ENCODE measurements at places on chromosomes 7 and 10.

GRCh38 chr10:20281579-20281978, 465.3 kb downstream of the PLXDC2 start:
- DNase-seq, result no peak

DNA sequence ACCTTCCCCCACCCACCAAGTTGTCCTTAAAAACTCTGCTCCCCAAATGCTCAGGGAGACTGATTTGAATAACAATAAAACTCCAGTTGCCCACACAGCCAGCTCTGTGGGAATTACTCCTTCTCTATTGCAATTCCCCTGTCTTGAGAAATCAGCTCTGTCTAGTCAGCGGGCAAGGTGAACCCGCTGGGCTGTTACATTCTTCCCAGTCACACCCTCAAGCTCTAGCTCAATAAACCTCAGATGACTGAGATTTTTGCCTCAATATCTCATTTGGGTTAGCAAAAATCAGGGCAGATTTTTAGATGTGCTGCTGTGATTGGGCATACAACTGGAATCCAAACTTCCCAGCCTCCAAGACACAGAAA, 32.9 kb downstream of the SVOPL start:
- DNase-seq, result no peak

DNA sequence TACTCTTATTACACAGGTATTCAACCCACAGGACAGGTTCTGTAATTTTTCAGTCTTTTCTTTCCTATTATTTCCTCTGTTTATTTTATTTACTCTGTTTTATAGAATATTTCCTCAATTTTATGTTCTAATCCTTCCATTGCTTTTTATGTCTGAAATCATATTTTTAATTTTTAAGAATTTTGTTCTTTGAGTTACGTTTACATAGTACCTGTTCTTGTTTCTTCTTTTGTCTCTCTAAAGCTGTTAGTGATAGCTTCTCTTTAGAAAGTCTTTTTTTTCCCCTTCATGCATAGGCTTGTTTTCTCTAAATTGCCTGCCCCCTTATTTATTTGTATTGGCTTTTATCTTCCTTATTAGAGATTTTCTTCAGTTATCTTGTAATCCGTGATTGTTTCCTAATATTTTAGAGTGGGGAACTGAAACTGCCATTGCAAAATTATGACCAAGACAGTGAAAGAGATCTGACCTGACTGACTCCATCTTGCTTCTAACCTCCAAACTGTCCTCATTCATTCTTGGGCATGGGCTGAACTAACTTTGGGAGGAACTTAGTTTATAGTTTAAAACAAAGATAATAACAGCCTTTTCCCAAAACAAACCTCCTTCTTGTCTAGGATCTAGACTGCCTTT, 187.6 kb downstream of the PFKFB3 start:
- DNase-seq, result no peak

- DNase-seq, result no peak
Observed at GRCh38 chr10:9015005-9015404, 960.5 kb downstream of the GATA3 start.

- no peak for DNase-seq
Observed at GRCh38 chr10:19169041-19169440, 120.4 kb downstream of the MALRD1 start.

DNA sequence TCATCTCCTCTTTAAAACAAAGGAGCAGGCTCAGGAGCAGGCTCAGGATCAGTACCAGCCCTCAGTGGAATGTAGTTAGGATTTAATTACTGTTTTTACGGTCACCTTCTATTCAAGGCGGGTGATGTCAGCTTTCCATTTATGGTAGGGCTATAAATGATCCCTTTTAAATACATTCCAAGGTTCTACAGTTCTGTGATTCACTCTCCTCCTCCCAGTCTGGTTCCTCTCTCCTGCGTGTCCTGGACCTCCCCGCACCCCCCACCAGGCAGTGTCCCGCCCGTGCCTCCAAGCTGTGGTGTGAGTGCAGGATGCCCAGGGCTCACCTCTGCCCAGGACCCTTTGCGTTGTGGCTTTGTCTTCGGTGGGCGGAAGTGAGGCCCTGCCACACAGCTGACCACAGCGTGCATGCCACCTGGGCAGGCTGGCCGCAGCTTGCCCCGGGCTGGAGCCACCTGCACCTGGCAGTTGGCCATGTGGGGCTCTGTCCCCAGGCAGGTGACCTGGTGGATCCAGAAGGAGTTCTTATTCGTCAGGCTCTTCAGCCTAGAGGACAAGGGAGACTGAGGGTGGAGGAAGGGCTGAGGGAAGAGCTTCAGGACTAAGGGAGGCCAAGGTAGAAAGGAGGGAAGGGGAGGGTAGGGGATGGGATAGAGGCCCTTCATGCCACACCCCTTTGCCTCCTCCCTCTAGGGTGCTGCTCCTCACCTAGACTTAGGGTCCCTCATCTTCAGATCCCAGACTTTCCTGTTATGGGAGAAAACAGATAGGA, 9.1 kb downstream of the LOXL4 start:
- DNase-seq, result no peak

GRCh38 chr10:11958956-11959355, 83.7 kb downstream of the UPF2 start:
- DNase-seq, result no peak

- DNase-seq, result no peak
Observed at GRCh38 chr7:9181356-9181755, 747.9 kb downstream of the NXPH1 start.

- no peak for DNase-seq
Observed at GRCh38 chr10:79407811-79408795, 37.3 kb downstream of the ZCCHC24 start.

GRCh38 chr7:107427462-107427861, 42.4 kb upstream of the GPR22 start:
- DNase-seq, result no peak

DNA sequence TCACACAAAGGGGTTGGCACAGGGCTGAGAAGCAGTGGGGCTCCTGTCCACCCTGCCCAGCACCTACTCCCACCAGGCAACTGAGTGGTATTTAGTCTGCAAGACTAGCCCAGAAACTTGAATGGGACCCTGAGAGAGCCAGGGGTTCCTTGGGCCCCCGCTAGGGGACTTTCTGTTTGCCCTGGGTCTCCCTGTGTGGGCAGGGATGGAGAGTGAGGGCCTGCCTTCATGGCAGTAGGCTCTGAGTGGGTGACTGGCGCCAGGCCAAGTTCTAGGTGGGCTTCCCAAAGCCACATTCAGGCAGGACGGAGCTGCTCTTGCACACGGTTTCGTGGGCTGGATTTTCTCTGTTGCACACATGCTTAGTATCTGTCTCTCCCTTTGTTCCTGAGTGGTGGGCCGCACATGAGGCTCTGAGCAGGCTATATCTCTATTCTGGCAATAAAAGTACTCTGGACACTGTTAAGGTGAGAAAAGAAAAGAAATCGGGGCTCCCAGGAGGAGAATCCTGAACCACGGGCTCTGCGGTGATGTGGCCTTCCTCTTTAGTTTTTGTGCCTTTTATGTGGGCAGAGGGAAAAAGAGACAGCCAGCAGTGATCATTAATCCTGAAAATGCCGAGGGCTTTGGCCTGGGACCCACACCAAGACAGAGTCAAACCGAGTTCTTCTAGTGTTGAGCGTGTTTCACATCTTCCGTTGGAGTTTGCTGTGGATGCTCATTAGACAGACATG, 26.9 kb downstream of the IL2RA start:
- DNase-seq, result no peak

- no peak for DNase-seq
Observed at GRCh38 chr7:34064519-34065158, 159.3 kb downstream of the BMPER start.

DNA sequence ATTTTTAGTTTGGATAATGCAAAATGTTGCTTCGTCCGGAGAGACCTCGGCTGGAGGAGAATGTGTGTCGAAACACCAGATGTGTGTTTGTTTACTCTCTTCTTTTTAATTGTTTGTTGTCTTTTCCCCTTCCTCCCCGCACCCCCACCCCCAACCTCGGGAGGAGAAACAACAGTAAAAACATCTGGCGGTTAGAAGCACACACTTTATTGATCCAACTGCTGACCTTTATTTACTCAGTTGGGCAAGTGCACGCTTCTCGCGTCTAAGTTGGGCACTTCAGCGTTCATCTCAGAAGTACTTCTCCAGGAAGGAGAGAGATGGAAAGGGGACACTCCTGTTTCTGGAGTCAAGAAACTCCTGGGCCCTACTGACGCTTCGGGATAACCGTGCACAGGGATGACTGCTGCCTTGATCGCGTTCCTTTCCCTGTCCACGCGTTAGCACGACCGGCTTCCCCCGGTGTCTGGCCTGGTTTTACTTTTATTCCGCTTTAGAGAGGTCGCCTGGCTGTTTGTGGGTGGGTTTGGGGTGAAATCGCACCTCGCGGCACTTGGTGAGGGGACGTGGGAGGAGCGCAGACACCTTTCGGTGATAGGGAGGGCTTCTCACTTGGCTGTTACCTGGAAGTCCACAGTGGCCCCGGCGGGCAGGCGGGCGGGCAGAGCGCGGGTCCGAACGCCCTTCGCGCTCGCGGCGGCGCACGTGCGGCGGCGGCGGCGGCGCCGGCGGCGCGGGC, 168.3 kb upstream of the PPP1R3A start:
- DNase-seq, result no peak

DNA sequence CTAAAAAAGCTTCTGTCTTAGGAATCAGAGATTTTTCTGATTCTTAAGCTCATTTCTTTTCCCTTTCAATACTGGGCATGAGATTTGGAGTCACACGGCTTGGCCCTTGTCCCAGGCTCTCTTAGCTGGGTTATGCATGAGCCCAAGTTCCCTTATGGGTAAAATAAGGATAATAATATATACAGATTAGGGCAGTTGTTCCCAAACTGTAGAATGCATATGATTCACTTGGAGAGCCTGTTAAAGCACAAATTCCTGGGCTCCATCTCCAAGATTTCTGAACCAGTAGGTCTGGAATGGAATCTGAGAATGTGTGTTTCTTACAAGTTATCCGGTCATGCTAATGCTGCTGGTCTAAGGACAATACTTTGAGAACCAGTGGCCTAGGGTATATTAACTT, 154.0 kb downstream of the REEP3 start:
- no peak for DNase-seq

DNA sequence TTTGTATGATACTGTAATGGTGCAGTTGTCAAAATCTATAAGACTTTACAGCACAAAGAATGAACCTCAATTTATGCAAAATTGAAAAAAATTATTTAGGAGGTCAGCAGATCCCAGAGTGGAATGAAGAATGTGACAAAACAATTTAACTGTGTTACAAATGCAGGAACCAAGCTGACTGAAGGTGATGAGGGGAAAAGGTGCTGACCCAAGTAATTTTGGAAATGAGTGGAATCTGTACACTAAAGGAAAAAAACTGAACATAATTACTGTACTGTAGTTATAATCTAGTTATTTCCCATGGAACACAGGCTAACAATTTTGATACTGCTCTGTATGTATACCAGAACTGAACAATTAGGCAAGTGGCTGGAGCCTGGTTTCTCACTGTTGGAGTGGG, 31.2 kb upstream of the ZCCHC24 start:
- DNase-seq, result no peak

DNA sequence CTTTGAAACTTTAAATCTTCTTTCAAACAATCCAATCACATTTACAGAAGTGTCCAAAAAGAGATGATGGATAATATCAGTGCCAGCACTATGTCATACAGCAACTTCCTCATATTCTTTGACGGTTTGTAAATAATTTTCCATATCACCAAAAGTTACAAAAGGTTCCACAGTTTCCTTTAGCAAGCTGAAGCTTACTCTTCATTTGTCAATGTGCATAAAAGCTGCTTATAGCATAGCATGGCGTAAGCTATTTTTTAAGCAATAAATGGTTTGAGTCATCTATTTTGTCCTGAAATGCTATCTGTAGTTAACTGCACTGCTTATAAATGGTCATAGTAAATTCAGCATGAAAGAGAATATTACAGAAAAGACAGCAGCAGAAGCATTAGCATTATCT, 95.1 kb downstream of the ETV1 start:
- no peak for DNase-seq

DNA sequence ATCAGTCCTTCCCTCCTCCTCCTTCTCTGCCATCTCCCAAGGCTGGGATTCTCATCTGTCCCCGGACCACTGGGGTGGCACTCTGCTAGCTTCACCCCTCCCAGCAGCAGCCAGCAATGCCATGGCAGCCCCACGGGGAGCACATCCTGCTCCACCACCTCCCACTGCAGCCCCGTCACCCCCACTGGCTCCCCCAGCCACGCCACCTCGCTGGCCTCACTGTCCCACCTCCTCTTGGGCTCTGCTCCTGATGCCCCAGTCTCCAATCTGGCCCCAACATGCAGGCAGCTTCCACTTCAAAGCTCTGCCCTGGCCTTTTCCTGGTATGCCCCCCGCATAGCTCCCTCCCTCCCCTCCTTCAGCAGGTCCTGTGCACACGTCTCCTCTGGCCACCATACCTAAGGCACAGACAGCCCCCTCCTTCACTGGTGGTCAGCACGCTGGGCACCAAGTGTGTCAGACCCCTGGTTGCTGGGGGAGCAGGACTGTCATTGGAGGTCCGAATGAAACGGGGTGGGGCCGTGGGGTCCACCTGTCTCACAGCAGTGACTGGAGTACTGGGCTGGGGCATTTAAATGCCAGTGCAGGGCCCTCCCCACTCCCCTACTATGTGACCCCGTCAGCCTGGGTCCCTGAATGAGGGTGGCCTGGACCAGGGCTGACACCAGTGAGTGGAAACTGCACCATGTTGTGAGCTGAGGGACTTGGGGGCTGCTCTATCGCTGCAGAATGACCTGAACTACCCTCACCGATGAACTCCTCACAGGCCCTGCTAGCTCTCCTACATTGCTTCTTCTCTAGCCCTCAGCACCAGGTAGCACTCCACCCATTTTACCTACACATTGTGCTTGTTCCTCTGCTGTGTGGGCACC, 38.7 kb downstream of the RASGEF1A start:
- DNase-seq, result no peak

DNA sequence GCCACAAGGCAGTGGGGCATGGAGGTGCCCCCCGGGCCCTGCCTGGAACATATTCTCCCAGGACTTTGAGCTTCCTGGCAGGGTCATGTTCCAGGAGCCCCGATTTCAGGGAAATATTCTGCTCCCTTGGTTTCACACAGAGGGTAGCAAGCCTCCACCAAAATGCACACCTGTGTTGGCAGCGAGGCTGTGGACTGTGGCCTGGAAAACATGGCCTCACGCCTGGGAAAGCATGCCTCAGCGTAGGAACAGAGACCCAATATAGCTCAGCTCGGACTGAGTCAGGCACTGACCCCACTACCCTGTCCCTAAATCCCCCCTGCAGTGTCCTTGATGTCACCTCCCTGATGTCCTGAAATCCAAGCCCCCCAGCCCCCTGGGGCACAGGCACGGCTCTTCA, 92.0 kb downstream of the KCNMA1 start:
- DNase-seq, result no peak

DNA sequence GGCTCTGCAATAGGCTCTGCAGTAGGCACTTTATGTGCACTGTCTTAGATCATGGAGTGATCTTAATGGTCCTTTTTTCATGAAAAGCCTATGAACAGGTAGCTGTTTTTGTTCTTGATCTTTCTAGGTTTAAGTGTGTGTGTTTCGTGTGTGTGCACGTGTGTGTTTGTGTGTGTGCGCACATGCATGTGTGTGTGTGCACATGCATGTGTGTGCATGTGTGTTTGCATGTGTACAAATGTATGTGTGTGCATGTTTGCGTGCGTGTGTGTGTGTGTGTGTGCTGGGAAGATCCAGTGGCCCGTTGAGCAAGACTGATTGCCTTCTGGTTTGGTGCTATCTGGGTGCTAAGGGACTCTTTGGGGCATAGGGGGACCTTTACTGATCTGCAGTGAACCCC, 334.8 kb downstream of the GLRX3 start:
- no peak for DNase-seq

GRCh38 chr10:125721035-125721434, 1.5 kb downstream of the EDRF1 start:
- DNase-seq, result no peak
